ENCODE measurements at places on chromosomes 1 and 21.

DNA sequence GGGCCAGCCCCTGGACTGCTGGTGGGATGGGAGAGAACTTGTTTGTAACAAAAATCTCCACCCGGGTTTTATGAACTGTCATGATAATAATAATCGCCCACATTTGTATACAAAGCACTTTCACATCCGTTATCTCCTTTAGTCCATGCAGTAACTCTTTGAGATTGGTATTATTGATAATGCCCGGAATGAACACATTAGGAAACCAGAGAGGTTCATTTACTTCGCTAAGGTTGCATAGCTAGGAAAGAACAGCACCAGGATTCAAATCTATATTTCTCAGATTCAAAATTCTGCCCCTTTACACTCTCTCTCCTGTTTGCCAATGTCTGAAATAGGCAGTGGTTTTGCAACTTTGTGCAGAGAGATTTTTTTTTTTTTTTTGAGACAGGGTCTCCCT, 131.4 kb downstream of the FOXD2 start:
- DNase-seq: no peak

- no peak for DNase-seq
These were observed 4.4 kb downstream of the CLCA4 start for GRCh38 chr1:86551305-86551704.

DNA sequence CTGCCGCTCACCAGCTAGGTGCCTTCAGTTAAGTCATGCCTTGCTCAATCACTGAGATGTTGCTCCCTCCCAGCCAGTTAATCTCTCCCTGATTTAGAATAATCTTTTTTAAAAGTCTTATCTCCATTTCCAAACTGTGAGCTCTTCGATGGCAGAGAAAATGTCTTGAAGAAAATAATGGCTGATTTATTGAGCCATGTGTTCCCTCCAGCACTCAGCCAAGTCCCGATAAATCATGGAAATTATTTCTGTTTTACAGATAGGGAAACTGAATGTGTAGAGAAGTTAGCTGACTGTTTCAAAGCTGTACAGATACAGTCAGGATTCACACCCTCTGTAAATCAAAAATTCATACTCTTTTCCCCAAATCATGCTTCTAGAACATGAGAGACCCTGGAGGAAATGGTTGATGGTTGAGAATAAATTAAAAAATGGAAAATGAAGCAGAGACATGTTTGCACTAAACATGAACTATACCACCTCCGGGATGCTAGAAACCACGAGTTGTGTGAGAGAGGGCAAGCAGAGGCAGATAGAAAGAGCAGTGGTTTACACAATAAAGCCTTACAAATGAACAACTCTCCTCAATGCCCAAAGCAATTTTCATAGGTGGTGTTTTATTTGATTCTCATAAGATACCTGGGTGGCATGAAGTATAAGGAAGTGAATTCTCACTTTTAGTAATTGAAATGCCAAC, 376.4 kb downstream of the PLPP3 start:
- DNase-seq: no peak

DNA sequence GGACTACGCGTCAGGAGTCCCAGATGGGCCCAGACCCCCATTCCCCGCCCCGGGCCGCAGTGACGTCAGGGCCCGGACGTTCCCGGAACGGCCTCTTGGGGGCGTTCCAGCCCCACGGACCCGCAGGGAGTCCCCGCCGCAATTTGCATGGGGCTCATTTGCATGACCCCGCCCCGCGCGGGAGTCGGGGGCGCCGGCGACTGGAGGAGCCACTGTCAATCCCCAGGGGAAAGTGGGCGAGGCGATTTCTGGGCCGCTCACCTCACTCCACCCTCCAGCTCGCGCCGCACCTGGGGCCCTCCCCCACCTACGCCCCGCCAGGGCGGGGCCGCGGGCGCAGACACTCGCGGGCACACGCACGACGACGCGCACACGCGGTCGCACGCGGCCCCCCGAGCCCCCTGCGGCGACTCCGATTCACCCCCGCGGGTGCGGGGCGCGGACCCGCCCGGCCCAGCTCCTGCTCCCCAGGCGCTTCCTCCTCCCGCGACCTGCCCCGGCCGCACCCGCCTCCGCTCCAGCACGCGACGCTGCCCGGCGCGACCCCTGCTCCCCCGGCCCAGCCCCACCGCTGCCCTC, 13.2 kb downstream of the AGRN start:
- DNase-seq: peak; percentile 98

- no peak for DNase-seq
These were observed 9.6 kb downstream of the CAMK2N1 start for GRCh38 chr1:20476265-20477038.

- no peak for DNase-seq
These were observed 440 bp downstream of the PIGP start for GRCh38 chr21:37072274-37072987.

GRCh38 chr21:28337315-28337714, 655.4 kb downstream of the LTN1 start:
- no peak for DNase-seq

DNA sequence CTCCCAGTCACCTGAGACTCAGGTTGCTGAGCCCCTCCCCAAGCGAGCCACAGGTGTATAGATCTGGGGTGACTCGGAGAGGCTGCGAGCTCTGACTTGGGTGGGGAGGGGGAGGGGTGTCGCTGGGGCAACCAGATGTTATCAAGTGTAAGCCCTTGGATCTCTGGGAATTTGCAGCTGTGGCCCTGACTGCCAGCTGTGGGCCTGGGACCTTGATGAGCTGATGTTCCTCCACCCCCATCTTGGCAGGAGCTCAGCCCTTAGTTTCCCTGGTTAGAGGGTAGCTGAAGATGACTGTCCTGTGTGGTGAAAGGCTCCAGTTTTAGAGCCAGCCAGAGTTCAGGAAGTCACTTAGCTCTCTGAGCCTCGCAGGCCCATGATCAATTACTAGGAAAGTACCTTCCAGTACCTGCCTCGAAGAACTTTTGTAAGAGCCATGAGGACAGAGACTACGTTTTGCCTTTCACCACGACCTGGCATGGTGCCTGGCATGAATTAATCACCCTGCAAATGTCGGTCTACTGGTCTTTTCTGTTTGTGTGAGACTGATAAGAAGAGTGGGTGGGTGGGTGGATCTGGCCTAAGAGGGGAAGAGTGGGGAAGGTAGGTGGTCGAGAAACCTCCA, 55.8 kb downstream of the YARS1 start:
- no peak for DNase-seq

GRCh38 chr1:160400223-160400645, at the start of gene VANGL2:
Gene VANGL2, plus strand, starts transcription at chr1:160400564. Its CDS starts 15,274 bp downstream, at chr1:160415838.
- DNase-seq: peak; percentile 77

GRCh38 chr1:172976222-172977041, 74.3 kb downstream of the TNFSF18 start:
- DNase-seq: no peak

DNA sequence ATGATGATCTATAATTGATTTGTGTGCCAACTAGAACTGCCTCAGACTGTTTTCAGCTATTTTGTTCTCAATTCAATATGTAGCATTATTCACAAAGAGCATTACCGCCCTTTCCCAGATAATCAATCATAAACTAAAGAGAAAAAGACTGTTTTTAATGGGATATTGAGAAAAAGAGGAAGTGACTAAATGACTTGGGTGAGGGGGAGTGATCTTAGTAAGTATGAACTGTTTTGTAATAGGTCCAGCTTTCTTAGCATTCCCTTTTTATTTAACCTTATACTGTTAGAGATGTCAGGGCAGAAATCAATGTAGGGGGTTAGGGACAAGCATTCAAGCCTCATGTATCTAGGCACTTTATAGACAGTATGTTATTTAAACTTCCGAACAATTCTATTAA, 157.8 kb upstream of the DPYD start:
- DNase-seq: no peak

- no peak for DNase-seq
These were observed 31.0 kb upstream of the LMX1A start for GRCh38 chr1:165387505-165387904.

DNA sequence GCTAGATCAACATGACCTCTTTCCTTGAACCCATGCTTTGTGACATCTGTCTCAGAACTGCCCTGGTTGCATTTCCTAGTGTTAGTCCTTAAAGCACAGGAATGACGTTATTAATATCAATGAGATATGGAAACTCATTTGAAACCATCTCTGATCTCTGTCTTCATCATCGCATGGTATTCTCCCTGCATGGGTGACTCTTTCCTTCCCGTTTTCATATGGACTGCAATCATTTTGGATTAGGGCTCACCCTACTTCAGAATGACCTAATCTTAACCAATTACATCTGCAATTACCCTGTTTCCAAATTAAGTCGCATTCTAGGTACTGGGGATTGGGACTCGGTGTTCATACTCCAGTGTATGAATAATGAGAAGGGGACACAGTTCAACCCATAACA, 41.7 kb upstream of the DISC1 start:
- DNase-seq: no peak

DNA sequence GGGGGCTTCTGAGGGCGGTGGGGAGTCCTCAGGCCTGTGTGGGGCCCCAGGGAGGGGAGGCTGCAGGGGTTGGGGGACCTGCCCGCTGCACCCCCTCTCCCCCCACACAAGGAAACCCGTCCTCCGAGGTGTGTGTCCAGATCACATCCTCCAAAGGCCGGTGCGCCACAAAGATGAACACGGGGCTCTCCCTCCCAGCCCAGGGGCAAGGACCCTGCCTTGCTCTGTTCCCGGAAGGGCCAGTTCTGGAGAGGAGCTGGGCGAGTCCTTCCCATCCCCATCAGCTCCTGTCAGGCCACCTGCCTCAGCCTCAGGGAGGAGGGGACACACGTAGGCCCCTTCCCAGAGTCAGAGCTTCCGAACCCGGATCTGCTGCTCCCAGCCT, 2.5 kb upstream of the TTLL10 start:
- no peak for DNase-seq

- DNase-seq: no peak
These were observed 1147.2 kb upstream of the ADGRL4 start for GRCh38 chr1:80153762-80154161.

DNA sequence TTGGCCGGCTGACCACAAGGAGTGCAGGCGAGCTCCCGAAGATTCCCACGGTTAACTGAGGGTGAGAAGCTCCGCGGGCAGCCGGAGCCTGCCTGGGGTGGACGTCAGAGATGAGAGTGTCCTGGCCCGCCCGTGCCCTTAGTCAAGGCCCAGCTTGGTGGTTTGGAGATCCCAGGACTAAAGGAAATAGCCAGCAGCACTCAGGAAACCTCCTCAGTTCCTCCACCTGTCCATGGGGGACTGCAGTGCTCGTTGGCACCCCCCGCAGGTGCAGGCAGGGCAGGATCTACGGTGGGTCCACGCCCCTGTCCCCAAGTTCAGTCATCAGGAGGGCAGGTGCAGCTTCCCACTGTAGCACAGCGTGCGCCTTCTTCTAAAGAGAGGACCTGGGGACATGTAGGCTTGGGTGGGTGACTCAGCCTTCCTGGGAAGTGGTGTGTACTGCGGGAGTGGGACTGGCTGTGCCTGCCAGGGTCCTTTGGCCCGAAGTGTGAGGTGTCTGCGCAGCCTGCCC, 32.5 kb downstream of the SLX9 start:
- no peak for DNase-seq

GRCh38 chr1:51299981-51300670, 30.2 kb downstream of the TTC39A start:
- DNase-seq: no peak

DNA sequence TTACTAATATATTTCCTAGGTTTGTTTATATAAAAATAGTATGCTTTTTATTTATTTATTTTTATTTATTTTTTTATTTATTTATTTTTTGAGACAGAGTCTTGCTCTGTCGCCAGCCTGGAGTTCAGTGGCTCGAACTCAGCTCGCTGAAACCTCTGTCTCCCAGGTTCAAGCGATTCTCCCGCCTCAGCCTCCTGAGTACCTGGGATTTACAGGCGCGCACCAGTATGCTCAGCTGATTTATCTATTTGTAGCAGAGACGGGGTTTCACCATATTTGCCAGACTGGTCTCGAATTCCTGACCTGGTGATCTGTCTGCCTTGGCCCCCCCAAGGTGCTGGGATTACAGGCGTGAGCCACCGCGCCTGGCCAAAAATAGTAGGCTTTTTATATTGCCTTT, 33.2 kb downstream of the BRINP3 start:
- DNase-seq: no peak

GRCh38 chr1:43427941-43428340, 25.8 kb downstream of the HYI start:
- no peak for DNase-seq

DNA sequence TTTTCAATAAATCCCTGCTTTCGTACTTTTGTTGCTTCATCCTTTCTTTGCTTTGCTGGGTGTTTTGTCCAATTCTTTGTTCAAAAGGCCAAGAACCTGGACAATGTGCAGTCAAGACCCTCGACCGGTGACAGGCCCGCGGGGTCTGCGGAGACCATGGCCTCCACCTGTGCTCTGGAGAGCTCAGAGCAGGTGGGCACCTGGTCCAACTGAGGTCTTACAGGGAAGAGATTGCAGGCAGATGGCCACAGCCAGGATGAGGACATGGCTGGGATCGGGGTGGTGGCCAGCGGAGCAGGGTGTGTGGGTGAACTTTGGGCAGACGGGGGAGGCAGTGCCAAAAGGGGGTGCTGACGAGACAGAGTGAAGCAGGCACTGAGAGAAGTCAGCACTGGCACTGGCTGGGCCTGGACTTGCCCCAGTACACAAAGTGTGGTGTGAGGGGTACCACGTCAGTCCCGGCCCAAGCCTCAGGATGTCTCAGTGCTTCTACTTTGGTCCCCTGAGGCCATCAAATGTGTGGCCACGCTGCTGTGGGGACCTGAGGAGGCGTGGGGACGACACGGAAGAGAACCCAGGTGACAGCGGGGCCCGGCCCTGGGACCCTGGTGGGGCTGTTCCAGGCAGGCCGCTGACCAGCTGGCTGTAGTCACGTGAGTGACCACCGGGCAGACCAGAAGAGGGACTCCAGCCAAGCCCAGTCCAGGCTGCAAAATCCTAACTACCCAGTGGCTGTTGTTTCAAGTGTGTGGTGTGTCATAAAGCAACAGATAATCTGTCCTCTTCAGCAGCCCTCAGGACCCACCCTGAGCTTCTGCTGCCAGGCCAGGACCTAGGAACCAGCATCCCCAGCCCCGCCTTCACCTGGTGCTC, 10.4 kb upstream of the CCDC27 start:
- no peak for DNase-seq

DNA sequence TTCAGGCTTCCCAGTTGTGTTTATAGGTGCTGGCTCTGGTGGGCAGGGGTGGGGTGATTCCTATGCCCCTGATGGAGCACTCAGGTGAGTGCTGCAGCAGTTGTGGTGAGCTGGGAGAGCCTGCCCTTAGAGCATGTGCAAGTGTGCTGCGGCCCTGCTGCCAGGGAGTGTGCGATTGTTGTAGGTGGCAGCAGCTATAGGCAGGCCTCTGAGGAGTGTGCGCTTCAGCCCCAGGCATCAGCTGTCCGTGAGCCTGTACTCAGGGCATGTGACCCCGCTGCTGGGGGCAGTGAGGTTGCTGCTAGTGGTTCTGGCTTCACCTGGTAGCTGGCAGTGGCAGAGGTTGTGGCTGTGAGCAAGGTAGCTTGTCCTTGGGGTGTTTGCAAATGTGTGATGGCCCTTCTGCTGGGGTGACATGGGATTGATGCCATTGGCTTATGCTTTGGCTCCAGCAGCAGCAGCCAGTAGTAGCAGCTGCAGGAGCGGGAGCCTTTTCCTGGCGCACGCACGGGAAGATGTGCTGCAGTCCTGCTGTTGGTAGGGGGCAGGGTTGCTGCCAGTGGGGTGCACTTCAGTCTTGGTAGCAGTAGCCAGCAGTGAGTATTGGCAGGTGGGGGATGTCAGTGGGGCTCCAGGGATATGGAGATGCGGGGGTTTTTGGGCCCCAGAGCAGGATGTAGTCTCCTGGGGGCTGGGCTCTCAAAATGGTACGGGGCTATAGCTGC, 37.7 kb downstream of the SYCP1 start:
- no peak for DNase-seq

GRCh38 chr1:64745986-64746940, 1.4 kb downstream of the RAVER2 start:
- peak; percentile 17 for DNase-seq

GRCh38 chr1:112209493-112209892, 186.5 kb upstream of the CTTNBP2NL start:
- no peak for DNase-seq
